ENCODE measurements at places on chromosomes 5 and 9.

DNA sequence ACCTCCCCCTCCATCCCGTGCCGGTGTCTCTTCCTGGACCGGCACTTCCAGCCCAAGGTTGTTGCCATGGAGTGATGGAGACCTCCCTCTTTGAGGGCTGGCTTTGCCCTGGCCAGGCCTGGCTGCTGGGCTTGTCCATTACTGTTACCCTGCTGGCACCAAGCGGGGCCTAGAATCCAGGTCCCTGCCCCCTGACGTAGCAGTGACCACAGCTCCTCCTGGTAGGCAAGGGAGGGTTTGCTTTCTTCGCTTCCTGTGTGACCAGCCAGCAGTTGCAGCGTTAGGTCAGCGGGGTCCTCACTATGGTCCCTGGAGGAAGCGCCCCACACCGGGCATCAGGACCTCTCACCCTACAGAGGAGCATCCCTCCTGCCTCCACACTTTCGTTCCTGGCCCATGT lies 146.7 kb upstream of the COL5A1 start:
- no peak for DNase-seq

DNA sequence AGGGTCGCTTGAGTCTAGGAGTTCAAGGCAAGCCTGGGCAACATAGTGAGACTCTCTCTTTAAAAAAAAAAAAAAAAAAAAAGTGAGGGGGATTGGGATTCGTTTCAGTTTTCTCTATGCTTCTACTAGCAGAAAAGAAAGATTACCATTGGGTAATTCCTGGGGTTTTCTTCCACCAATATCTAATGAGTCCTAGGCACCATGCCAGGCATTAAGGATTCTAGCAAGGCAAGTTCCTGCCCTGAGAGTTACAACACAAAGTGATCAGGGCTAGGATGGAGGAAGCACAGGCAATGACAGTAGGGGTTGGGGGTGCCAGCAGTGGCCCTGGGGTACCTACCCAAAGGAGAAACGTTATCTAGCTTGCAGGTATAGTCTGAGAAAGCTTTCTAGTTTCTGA lies 90.8 kb downstream of the PCDH1 start:
- no peak for DNase-seq

- DNase-seq: no peak
Measured at GRCh38 chr9:79670269-79670961, 98.7 kb downstream of the TLE4 start.

DNA sequence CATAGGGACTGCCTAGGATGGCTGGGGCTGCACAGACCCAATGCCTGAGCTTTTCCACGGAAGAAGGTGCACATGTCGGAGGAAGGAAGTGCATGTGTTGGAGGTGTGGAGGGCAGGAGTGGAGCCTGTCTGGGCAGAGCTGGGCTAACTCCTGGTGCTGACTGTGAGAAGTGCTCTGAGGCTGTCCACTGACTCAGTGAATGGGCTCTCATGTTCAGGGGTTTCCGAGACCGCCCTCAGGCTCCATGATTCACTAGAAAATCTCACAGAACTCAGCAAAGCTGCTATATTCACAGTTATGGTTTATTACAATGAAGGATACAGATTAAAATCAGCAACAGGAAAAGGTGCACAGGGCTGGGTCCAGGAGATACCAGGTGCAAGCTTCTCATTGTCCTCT lies 37.2 kb downstream of the NTNG2 start:
- no peak for DNase-seq

DNA sequence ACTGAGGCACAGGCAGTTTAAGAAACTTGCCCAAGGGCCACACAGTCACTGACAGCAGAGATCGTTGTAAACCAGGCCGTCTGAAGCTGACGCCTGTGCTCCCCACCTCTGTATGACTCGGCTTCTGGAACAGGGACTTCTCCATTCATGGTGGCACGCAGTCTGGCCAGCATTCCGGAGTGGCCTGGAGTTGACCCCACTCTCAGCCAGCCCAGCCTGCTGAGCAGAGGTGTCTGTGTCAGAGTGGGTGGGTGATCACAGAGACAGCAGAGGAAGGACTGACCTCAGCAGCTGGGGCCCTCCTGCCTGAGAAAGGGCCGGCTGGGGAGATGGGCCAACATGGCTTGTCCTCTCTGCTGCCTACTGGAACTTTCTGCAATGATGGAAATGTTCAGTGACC lies 12.6 kb downstream of the LRSAM1 start:
- DNase-seq: no peak

DNA sequence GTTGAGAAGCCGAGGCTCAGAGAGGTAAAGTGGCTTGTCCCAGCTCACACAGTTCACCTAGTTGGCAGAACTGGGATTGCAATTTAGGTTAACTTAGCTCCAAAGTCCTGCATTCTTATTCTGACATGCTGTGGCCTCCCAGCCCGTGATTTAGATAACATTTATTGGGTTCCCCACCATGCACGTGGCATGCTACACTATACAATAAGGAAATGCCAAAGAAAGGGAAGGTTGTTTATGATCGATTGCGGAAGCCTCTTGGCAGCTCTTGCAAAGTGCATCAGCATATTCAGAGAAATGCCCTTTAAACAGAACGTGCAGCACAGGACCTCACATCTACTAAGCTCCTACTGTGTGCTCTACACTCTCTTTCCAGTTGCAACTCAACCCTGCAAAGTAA lies 3.2 kb downstream of the NEURL1B start:
- no peak for DNase-seq

DNA sequence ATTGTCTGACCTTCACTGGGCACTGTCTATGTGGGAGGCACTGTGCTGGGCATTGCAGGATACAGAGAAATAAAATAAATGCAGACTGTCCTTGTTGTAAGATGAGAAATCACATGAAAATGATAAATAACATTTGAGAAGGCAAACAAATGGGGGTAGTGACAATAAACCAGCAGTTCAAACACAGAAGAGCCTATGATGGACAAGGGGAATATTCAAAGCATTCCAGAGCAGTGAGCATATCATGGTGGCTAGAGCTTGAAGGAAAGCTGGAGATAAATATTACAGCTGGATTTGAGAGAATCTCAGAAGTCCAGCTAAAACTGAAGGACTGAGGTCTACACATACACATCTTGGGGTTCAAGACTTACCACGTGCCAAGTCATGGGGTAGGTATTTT lies 209.9 kb downstream of the ASTN2 start:
- no peak for DNase-seq

- DNase-seq: no peak
Measured at GRCh38 chr5:95956021-95956899, 5.4 kb downstream of the ELL2 start.

DNA sequence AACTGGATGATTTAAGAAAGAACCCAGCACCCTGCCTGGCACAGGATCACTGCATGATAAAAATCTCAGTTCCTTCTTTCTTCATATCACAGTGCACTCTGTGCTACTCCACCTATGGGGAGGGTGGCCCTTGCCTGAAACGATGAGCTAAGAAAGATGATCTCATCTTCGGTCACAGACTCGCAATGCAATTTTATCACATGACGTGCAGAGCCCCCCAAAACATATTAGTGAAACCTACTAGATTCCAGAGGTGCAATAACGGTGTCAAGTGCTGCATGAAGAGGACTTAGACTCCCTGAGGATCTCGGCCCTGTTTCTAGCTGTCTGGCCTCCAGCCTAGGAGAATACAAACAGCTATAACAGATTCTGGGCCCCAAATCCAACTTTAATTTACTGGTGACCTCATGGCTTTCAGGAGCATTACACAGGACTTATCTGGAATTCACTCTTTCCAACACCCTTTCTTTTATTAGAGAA lies 104.0 kb downstream of the EBF1 start:
- no peak for DNase-seq

Data from Jurkat, Clone E6-1 (cell line).